ENCODE measurements at places on chromosomes 7 and 10.

- no peak for DNase-seq
These were observed 18.5 kb upstream of the SAR1A start for GRCh38 chr10:70188768-70189167.

GRCh38 chr7:144659211-144659610, 176.6 kb downstream of the TPK1 start:
- no peak for DNase-seq

- no peak for DNase-seq
These were observed 24.5 kb upstream of the SH3PXD2A start for GRCh38 chr10:103879831-103880230.

DNA sequence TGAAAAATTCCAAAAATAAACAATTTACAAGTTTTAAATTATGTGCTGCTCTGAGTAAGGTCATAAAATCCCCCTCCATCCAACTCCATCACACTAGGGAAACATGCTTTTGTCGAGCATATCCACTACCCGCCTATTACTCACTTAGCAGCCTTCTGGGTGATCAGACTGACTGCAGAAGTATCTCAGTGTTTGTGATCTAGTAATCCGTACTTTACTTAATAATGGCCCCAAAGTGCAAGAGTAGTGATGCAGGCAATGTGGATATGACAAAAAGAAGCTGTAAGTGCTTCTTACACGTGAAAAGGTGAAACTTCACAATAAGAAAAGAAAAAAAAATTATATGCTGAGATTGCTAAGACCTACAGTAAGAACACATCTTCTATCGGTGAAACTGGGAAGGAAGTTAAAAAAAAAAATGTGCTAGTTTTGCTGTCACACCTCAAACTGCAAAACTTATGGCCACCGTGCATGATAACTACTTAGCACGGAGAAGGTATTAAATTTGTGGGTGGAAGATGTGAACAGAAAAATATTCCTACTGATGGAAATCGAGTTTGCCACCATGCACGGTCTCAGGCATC, 43.2 kb downstream of the SEMA3C start:
- no peak for DNase-seq

DNA sequence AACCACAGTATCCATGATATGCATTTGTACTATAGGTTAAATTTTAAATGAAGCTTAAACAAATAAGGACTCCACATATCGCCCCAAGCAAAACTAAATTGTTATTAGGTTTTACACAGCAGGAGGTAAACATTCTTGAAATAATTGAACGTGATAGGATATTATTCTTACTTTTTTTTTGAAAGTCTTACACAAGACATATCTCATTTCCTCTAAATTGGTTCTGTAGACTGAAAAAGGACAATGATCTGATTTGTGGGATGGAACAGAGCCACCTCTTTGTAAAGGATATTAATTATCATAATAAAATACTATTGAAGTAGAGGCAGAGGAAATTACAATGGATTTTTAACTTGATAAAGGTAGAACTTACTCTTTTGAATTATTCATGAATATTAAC, 155.1 kb upstream of the SEMA3D start:
- DNase-seq = no peak

DNA sequence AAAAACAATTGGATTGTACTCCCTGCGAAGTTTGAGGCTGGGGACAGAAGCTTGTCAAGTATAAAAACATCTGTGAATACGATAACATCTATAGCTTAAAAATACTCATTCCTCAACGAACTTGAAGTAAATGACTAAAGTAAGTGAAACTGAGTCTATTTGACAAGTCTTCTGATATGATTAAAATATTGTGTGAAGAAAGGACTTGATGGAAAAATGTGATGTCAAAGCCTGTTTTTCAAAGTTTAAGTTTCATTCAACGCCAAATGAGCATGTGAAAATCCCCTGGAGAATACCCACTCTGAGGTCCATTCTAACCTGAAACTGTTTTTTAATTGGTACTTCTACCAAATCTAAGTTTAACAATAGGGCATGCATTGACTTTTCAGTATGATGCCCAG, 122.3 kb upstream of the MDFIC start:
- no peak for DNase-seq

GRCh38 chr7:14739168-14739840, 163.2 kb downstream of the DGKB start:
- no peak for DNase-seq

All from T-cell (primary cell).